ENCODE measurements at places on chromosomes 6 and 20. TPM values are rescaled to one million over a fixed set of nuclear protein-coding genes. Genes with fewer than 3 reads are reported as not detected.

The FAXC gene
- total RNA-seq, result 0.33 TPM

DNA sequence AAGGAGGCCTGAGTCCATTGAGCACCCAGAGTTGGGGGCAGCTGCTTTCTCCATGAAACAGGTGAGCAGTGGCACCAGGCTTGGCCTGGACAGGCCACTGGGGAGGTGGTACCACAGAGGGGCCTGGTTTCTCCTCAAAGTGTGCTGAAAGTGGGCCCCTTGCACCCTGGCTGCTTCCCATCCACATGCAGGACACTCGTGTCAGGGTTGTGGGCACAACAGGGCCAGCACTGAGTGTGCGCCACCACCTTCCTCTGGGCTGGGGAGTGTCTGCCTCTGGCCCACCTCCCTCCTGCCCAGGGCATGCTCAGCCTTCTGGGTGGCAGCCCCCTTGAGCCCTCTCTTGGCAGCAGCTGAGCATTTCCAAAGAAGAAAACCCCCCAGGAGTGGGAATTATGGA lies 5.2 kb upstream of the SLC22A1 start:
- no peaks in the 10 kb centered on the region for H3K27me3 ChIP-seq
- no peak for DNase-seq
- H3K27ac ChIP-seq, result no peak overlapping the region
- H3K36me3 ChIP-seq, result no peaks in the 10 kb centered on the region
- H3K4me3 ChIP-seq, result no peak overlapping the region

DNA sequence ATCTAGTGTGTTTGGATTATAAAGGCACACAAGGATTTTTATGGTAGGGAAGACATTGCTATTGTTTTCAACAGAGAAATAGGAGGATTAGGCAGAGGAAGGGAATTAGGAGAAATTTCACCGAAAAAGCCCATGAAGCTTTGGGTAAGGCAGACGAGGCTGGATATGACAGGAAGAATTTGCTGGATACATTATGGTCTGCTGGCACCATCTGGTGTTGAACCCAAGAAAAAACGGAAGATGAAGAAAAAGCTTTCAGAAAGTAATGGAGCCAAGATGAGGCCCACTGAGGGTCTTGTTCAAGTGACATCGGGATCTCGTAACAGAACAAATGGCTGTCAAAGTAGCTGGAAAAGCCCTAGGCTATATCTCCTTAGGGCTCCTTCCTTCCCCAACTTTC lies 56.5 kb downstream of the OR2J2 start:
- no peaks in the 10 kb centered on the region for H3K36me3 ChIP-seq
- no peaks in the 10 kb centered on the region for H3K4me1 ChIP-seq
- no peak overlapping the region for H3K27ac ChIP-seq
- H3K4me3 ChIP-seq, result no peak overlapping the region
- no peak for DNase-seq

DNA sequence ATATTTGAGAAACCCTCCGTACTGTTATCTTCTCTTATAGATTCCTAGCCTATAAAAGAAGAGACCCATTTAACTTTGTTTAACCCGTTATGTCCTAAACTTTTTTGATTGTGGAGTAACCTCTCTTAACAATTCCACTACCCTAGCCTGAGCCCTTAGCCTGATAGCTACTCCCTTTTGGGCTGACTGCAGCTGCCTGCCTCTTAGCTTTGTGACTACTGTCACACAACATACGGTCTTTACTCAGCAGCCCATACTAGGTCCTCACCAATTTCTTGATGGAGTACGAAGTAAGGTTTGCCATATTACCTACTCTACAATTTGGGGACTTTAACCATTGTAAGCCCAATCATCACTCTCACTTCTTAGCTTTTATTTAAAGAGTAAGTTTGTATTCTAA lies 72.7 kb downstream of the QRSL1 start:
- H3K27me3 ChIP-seq, result no peaks in the 10 kb centered on the region
- H3K36me3 ChIP-seq, result no peaks in the 10 kb centered on the region
- peaks cover 39% of the 10 kb centered on the region for H3K4me1 ChIP-seq
- no peak overlapping the region for H3K4me3 ChIP-seq
- peak overlapping the region; percentile 88 for H3K27ac ChIP-seq

The HLA-DMB gene
- 3.0 TPM for total RNA-seq

DNA sequence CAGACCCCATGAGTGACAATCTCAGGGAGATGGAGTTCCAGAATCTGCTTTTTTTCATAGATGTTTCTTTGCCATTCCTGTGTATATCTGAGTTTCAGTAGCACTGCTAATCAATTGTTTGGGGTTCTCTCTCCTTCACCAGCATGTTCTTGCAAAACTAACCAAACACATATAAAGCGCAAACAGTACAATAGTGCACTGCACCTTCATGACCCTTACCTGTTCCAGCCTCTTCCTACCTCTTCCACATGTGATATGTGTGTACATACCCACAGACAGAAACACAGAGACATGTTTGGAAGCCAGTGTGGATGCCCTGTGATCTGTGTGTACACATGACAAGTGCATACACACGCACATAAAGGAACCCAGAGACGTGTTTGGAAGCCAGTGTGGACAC lies 1.8 kb upstream of the CEP43 start:
- H3K27me3 ChIP-seq, result no peaks in the 10 kb centered on the region
- no peak overlapping the region for H3K4me3 ChIP-seq
- H3K4me1 ChIP-seq, result peaks cover 14% of the 10 kb centered on the region
- H3K27ac ChIP-seq, result no peak overlapping the region

- no peak overlapping the region for H3K27ac ChIP-seq
- H3K4me3 ChIP-seq, result no peak overlapping the region
- no peak for DNase-seq
- no peaks in the 10 kb centered on the region for H3K27me3 ChIP-seq
- no peaks in the 10 kb centered on the region for H3K4me1 ChIP-seq
- no peaks in the 10 kb centered on the region for H3K36me3 ChIP-seq
Observed at GRCh38 chr20:50996901-50997865, 25.7 kb downstream of the KCNG1 start.

GRCh38 chr6:38695933-38696332 lies 7.0 kb downstream of the GLO1 start:
- H3K4me3 ChIP-seq, result no peak overlapping the region
- H3K27me3 ChIP-seq, result no peaks in the 10 kb centered on the region
- no peaks in the 10 kb centered on the region for H3K4me1 ChIP-seq
- no peaks in the 10 kb centered on the region for H3K36me3 ChIP-seq
- DNase-seq, result no peak

The KIF3B gene
- total RNA-seq, result 23.1 TPM

- H3K4me1 ChIP-seq, result no peaks in the 10 kb centered on the region
- H3K27ac ChIP-seq, result no peak overlapping the region
- no peaks in the 10 kb centered on the region for H3K27me3 ChIP-seq
- no peak overlapping the region for H3K4me3 ChIP-seq
Observed at GRCh38 chr6:136338486-136338885, 48.8 kb upstream of the BCLAF1 start.

The GTSF1L gene
- total RNA-seq, result not detected

The AHCY gene
- 73.2 TPM for total RNA-seq

- no peak overlapping the region for H3K4me3 ChIP-seq
- no peak overlapping the region for H3K27ac ChIP-seq
- no peaks in the 10 kb centered on the region for H3K4me1 ChIP-seq
- DNase-seq, result no peak
Observed at GRCh38 chr6:73156793-73157767, 68.2 kb downstream of the KHDC1L start.

DNA sequence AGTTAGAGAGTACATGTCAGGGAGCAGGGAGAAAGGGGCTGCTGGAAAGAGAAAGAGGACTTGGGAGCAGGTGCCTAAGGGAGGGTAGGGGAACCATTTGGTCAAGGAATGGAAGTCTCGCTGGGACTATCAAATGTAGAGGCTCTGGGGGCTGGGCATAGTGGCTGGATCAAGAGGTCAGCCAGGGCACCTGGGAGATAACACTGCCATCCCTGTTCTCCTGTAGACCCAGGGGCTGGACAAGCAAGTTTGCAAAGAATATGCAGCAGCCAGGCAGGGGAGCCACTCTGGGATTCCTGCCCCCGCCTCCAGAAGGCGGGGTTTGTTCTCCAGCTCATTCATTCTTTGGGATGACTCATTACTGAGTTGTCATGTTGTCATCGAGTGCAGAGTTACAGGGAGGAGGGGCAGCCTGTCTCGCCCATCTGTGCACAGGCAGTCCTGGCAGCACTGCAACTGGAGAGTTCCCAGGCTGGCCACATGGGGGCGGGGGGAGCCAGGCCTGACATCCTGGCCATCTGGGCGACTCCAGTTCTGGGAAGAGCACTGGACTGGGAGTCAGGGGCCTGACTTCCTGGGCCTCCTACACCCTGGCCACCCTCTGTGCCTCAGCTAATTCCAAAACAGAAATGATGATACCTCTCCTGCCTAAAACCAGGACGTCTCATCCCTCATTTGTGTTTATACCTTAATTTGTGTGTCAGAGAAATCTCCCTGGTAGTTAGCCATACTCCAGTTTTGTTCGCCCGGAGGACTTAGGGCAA lies 28.2 kb upstream of the ZFAND3 start:
- H3K27ac ChIP-seq, result peak overlapping the region; percentile 30
- no peaks in the 10 kb centered on the region for H3K36me3 ChIP-seq
- peak; percentile 95 for DNase-seq
- H3K27me3 ChIP-seq, result no peaks in the 10 kb centered on the region

DNA sequence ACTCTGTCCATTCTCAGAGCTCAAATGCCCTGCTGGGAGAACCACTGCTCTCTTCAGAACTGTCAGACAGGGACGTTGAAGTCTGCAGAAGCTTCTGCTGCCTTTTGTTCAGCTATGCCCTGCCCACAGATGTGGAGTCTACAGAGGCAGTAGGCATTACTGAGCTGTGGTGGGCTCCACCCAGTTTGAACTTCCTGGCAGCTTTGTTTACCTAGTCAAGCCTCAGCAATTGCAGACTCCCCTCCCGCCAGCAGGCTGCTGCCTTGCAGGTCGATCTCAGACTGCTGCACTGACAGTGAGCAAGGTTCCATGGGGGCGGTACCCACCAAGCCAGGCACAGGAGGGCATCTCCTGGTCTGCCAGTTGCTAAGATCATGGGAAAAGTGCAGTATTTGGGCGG lies 21.8 kb upstream of the UFL1 start:
- H3K27ac ChIP-seq, result no peak overlapping the region
- H3K4me3 ChIP-seq, result no peak overlapping the region
- no peaks in the 10 kb centered on the region for H3K36me3 ChIP-seq
- DNase-seq, result peak; percentile 3

DNA sequence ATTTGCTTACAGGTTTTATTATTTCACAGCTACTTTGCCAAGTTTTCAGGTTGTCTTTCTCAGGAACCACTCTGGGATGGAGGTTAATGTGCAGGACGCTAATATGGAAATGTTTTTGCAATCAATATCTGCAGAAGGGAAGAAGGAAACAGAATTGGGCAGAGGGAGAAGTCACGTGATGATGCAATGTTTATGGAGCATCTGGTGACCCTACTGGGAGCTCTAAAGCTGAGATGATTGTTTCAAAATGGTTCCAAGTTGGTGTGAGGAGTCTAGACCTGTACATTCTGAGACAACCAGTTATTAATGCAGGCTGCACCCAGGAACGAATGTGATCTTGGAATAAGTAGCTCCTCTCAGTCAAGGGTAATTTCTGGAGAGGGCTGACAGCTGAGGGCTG lies 905.4 kb upstream of the FLRT3 start:
- H3K4me3 ChIP-seq, result no peak overlapping the region
- H3K36me3 ChIP-seq, result no peaks in the 10 kb centered on the region
- DNase-seq, result no peak
- no peaks in the 10 kb centered on the region for H3K4me1 ChIP-seq
- no peak overlapping the region for H3K27ac ChIP-seq

GRCh38 chr6:99022039-99022609 lies 74.4 kb upstream of the FBXL4 start:
- no peaks in the 10 kb centered on the region for H3K36me3 ChIP-seq
- no peak for DNase-seq

GRCh38 chr6:2274981-2275891 lies 29.8 kb upstream of the GMDS start:
- no peak overlapping the region for H3K4me3 ChIP-seq
- DNase-seq, result no peak
- H3K36me3 ChIP-seq, result no peaks in the 10 kb centered on the region
- H3K4me1 ChIP-seq, result no peaks in the 10 kb centered on the region

DNA sequence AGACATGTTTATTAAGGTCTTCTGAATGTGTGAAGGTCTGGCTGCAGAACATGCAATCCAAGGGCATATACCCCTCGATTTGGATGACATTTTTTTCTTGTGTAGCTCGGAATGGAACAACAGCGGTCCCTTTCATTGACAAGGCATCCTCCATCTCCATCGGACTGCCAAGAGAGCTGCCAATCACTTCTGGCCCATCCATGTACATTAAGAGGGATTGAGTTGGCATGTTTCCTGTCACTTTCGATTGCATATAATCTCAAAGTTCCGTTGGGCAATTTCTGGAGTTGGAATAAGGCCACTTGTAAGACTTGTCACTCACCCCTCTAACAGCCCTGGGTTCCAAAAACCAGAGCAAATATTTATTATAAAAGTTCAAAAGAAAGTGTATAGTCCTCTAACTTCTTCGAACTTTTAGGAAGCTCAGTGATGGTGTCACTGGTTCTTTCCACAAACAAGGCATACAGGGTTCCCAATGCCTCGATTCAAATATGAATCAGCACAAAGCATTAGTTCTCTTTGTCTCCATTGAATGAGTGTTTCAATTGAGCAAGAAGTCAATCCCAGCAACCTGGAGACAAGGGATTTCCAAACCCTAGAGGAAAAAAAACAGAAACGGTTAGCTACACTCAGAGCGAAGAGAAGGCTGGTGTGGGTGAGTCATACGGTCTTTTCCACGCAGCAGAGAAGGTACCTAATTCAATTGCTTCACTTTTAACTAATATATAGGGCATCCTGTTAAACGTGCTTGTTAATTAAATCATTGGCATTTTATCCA lies 10.9 kb downstream of the ZNF217 start:
- no peak overlapping the region for H3K4me3 ChIP-seq
- peak overlapping the region; percentile 62 for H3K27ac ChIP-seq
- peaks cover 80% of the 10 kb centered on the region for H3K4me1 ChIP-seq

- peak; percentile 21 for DNase-seq
- no peak overlapping the region for H3K27ac ChIP-seq
- no peaks in the 10 kb centered on the region for H3K36me3 ChIP-seq
- no peaks in the 10 kb centered on the region for H3K4me1 ChIP-seq
- H3K4me3 ChIP-seq, result no peak overlapping the region
- no peaks in the 10 kb centered on the region for H3K27me3 ChIP-seq
Observed at GRCh38 chr20:63321148-63321831, 28.3 kb downstream of the COL20A1 start.

- peaks cover 86% of the 10 kb centered on the region for H3K4me1 ChIP-seq
- H3K27ac ChIP-seq, result peak overlapping the region; percentile 23
- no peak overlapping the region for H3K4me3 ChIP-seq
- no peaks in the 10 kb centered on the region for H3K36me3 ChIP-seq
- no peaks in the 10 kb centered on the region for H3K27me3 ChIP-seq
Observed at GRCh38 chr20:31675828-31676608, 38.3 kb downstream of the COX4I2 start.

- no peaks in the 10 kb centered on the region for H3K36me3 ChIP-seq
- no peaks in the 10 kb centered on the region for H3K27me3 ChIP-seq
- H3K4me3 ChIP-seq, result no peak overlapping the region
- H3K27ac ChIP-seq, result no peak overlapping the region
- no peak for DNase-seq
Observed at GRCh38 chr6:149037051-149037671, 280.4 kb upstream of the TAB2 start.

DNA sequence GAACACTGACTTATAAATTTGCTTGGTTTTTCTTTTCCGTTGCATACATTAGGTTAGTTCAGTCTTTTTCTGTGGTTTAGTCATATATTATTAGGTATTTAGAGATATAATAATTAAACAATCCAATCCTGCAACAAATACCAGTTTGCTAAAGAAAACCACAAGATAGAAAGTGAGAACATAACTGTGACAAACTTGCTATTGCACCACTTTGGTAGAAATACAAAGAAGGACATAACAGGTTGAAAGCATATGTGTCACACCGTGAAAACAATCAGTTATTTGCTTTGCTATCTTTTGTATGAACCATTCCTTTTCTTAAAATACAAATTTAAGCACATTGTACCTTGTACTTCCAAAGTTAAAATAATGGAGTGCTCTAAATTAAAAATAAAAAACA lies 42.0 kb upstream of the KCNQ5 start:
- H3K27me3 ChIP-seq, result no peaks in the 10 kb centered on the region
- H3K4me3 ChIP-seq, result no peak overlapping the region
- H3K4me1 ChIP-seq, result no peaks in the 10 kb centered on the region
- no peaks in the 10 kb centered on the region for H3K36me3 ChIP-seq

Measured in body of pancreas (tissue), 4 donors.